Stomach (tissue), 19 donors: ENCODE measurements at places on chromosomes 12 and 14. TPM values are rescaled to one million over a fixed set of nuclear protein-coding genes. Genes with fewer than 3 reads are reported as not detected.
A peak's percentile ranks its signal among the peaks of the same experiment; 100 is the strongest.

The VAMP1 gene
- total RNA-seq: 4.0 TPM

The AQP5 gene
- total RNA-seq: not detected

The LMNTD1 gene
- not detected for total RNA-seq

The BMP4 gene
- total RNA-seq: 20.0 TPM

The SIX6 gene
- total RNA-seq: not detected

- H3K36me3 ChIP-seq: no peaks in the 10 kb centered on the region
- no peak overlapping the region for H3K27ac ChIP-seq
- H3K4me1 ChIP-seq: peaks cover 27% of the 10 kb centered on the region
- no peaks in the 10 kb centered on the region for H3K27me3 ChIP-seq
- no peak overlapping the region for H3K4me3 ChIP-seq
- DNase-seq: no peak
Measured at GRCh38 chr12:4119157-4119761, 154.3 kb upstream of the CCND2 start.

GRCh38 chr14:96626121-96626768, 124.1 kb downstream of the PAPOLA start:
- no peak for DNase-seq
- H3K27me3 ChIP-seq: peaks cover 70% of the 10 kb centered on the region
- H3K4me1 ChIP-seq: no peaks in the 10 kb centered on the region
- no peaks in the 10 kb centered on the region for H3K36me3 ChIP-seq
- H3K4me3 ChIP-seq: no peak overlapping the region

DNA sequence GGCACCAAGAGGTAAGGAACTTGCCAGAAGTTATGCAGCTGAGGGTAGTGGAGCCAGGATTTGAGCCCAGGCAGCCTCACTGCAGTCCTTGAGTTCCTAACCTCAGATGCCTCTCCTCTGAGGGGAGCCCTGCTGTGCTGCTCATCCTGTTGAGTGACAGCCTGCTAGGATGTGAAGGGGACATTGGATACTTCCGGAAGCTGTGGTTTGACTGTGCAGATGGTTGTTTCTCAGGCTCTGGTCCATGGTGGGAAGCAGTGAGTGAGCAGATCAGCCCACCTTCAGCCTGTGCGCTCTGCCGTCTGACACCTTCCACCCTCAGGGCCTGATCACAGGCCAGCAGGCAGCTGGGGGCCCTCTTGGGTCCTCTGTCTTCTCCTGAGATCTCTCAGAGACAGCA, 253.2 kb downstream of the CACNA1C start:
- no peak for DNase-seq
- H3K36me3 ChIP-seq: no peaks in the 10 kb centered on the region
- no peaks in the 10 kb centered on the region for H3K27me3 ChIP-seq

DNA sequence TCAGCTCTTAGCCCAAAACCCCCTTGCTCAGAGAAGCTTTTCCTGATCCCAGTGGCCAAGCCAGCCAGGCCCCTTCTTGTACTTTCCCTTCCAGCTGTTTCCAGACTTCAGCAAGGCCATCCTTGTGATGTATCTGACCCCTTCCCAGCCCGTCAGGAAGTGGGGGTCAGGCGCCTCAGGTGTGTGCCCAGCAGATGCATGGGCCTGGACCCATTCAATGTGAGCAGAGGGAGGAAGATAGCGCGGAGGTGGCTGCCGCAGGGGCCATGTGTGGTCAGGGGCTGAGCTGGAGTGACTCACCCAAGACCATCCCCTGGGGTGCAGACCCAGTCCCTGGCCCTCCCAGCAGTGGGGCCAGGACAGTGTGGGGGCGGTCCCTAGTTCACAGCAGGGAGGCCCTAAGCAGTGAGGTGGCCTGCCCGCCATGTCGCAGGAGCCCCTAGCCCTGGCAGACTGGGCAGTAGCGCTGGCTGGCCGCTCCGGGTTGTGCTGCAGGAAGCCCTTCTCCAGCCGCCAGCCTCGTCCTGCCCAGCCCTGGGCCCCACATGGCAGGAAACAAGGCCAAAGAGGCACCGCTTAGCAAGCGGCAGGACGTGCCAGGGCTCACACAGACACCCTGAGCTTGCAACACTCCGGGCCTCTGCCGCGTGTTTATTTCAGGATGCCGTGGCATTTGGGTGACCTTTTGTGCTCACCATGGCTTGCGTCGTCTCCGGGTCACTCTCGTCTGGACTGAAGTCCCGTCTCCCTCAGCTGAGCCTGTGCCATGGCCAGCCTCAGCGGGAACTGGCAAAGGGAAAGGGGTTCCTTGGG, 12.0 kb downstream of the ADSS1 start:
- H3K36me3 ChIP-seq: no peaks in the 10 kb centered on the region
- H3K4me1 ChIP-seq: peaks cover 41% of the 10 kb centered on the region
- no peaks in the 10 kb centered on the region for H3K27me3 ChIP-seq
- peak overlapping the region; percentile 89 for H3K27ac ChIP-seq
- DNase-seq: peak; percentile 87

- H3K4me1 ChIP-seq: no peaks in the 10 kb centered on the region
- no peaks in the 10 kb centered on the region for H3K36me3 ChIP-seq
- no peak within 1 kb of the TSS for H3K4me3 ChIP-seq
- H3K27me3 ChIP-seq: no peaks in the 10 kb centered on the region
- H3K27ac ChIP-seq: no peak within 1 kb of the TSS
Measured at GRCh38 chr12:55470088-55470829, at the start of gene OR6C70. Gene OR6C70, minus strand, starts transcription at chr12:55470138. Its CDS starts 0 bp downstream, at chr12:55470138.

- no peaks in the 10 kb centered on the region for H3K27me3 ChIP-seq
- H3K4me1 ChIP-seq: no peaks in the 10 kb centered on the region
Measured at GRCh38 chr12:112908548-112908947, 1.8 kb downstream of the OAS1 start.

DNA sequence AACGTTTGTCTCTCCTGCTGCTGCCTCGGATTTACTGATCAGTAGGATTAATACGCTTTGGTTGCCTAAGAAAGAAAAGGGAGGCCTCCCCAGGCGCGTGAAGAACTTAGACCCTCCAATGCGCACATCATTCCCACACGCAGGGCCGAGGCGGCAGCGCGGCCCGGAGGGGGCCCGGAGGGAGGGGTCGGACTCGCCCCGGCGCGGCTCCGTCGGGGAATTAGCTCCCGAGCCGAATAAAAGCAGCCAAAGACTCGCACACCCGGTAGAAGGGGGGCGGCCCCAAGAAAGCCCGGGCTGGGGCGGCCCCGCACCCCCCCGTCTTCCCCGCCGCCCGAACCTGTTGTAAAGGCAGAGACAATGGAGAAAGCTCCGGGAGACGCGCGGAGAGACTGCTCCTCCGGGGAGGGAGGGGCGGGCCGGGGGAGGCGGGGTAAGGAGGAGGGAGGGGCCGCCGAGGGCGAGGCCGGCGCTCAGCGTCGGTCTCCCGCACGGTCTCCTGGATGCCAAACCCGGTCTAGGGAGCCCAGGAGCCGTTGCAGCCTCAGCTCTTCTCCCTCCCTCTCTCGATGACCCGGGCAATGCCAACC, at the start of gene NELL2:
NELL2 (minus strand) TSS at position 362 of the 590 bp plus-strand sequence. CDS start 446 bp downstream, outside the sequence.
- peaks cover 9% of the 10 kb centered on the region for H3K4me1 ChIP-seq
- peak within 1 kb of the TSS; percentile 56 for H3K4me3 ChIP-seq
- no peak within 1 kb of the TSS for H3K27ac ChIP-seq
- H3K36me3 ChIP-seq: no peaks in the 10 kb centered on the region
- no peak for DNase-seq

- H3K4me1 ChIP-seq: peaks cover 32% of the 10 kb centered on the region
- H3K27me3 ChIP-seq: no peaks in the 10 kb centered on the region
- no peaks in the 10 kb centered on the region for H3K36me3 ChIP-seq
- no peak for DNase-seq
- H3K4me3 ChIP-seq: no peak overlapping the region
- no peak overlapping the region for H3K27ac ChIP-seq
Measured at GRCh38 chr12:67357376-67358125, 88.4 kb downstream of the CAND1 start.

DNA sequence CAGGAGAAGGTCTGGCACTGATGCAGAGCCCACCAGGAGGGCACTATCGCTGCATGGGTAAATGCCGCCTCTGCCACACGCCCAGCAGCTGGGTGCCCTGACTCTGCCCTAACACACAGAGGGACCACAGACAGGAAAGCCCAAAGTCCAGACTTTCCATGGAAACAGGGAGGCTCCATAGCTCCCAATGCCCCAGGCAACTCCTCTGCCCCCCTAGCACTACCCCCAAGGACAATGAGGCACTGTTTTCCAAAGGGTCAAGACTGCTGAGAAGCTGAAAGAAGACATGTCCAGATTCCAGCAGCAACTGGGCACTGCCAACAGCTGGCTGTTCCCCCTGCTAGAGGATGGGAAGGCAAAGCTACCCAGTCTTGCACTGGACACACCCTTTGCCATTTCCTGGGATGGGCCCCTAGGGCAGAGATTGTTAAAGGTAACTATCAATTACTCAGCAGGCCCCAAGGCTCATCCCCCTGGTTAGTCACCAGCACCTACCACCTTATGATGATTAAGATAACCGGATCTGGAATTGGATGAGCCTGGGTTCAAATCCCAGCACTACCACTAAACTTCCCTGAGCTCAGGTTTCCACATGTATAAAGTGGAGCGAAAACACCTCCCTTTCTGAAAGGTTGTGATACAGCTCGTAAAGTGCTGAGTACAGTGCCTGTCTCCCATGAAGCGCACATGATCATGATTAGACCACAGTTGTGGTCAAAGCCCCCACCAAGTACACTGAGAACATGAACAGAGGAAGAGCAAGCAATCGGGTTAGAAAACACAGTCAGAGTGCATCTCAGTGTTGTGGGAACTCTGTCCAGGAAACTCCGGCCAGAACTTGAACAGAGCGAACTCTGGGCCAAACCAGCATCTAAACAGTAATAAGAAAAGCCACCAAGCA, 3.3 kb downstream of the PXN start:
- peak overlapping the region; percentile 99 for H3K4me3 ChIP-seq
- peak overlapping the region; percentile 94 for H3K27ac ChIP-seq
- no peaks in the 10 kb centered on the region for H3K36me3 ChIP-seq
- DNase-seq: no peak
- no peaks in the 10 kb centered on the region for H3K27me3 ChIP-seq
